Urinary bladder (tissue), 4 donors: ENCODE measurements at places on chromosomes 7 and 10. TPM values are rescaled to one million over a fixed set of nuclear protein-coding genes. Genes with fewer than 3 reads are reported as not detected.

The OPALIN gene
- polyA plus RNA-seq = not detected

DNA sequence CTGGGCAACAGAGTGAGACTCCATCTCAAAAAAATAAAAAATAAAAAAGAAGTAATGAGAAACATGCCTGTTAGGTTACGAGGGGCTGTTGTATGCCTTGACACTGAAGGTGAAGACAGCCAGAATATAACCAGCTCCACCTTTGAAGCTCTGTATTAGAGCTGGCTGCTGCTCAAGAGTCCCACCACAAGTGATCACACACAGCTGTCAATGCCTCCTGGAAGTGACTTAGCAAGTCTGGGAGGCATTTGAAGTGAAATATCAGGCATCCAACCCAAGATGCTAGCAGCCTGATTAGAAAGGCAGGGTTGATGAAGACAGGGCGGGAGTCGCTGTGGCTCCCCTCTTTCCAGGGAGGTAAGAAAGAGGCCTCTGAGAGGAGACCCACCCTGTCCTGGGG lies 34.1 kb upstream of the INPP5F start:
- DNase-seq = no peak

- DNase-seq = no peak
Measured at GRCh38 chr7:135685306-135686084, 23.2 kb downstream of the STMP1 start.

- DNase-seq = no peak
Measured at GRCh38 chr10:52984169-52984568, 211.6 kb upstream of the MBL2 start.

DNA sequence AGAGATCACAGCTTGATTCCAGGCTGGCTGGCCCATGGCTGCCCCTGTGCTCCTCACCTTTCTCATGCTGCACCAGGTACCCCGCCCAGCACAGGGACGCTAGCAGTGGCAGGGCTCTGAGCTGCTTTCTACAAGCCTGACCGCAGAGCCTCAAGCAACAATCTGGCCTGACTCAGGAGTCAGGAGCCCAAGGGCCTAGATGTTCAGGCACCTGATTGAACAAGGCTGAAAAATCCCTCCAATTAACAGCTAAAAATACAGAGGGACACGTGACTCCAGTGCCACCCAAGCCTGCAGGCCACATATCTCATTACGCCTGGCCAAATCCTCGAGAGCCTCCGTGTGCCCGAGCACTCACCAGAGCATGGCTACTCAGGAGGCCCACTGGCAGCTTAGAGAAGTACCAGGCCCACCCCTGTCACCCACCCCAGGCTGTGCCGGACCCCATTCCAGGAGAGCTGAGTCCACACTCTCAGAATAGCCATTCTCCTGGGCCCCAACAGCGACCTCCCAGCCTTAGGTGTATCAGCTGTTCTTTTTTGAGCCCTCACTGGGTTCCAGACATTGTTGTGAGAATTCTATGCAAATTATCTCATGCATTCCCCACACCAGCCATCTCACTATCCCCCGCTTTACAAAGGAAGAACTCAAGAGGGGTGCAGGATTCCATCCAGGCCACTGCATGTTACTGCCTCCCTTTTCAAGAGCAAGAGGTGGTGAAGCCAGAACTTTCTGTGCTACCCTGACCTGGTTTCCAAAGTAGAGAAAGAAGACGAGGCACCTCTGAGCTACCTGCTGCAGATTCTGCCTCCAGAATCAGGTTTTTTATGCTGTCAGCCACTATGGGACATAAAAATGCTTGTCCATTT lies 98.3 kb downstream of the COL13A1 start:
- no peak for DNase-seq

DNA sequence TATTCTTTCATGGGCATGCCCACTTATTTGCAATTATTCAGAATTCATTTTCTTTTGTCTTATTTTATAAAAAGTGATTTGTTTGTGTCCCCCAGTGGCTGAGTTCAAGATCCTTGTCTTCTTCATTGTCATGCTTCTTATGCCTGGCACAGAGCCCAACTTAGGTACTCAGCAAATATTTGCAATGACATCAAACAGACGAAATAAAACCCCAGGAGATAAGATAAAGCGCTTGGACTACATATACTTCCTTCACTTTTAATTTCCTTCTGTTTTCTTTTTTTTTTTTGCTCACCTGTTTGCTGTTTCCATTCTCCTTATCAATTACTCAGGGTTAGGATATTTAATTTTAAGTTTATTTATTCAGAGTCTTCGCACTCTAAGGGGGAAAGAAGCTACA lies 225.0 kb downstream of the SDHAF3 start:
- DNase-seq = no peak

GRCh38 chr10:115937768-115938056 lies 335.3 kb downstream of the GFRA1 start:
- no peak for DNase-seq

- DNase-seq = no peak
Measured at GRCh38 chr10:10294881-10295529, 722.7 kb upstream of the CELF2 start.

DNA sequence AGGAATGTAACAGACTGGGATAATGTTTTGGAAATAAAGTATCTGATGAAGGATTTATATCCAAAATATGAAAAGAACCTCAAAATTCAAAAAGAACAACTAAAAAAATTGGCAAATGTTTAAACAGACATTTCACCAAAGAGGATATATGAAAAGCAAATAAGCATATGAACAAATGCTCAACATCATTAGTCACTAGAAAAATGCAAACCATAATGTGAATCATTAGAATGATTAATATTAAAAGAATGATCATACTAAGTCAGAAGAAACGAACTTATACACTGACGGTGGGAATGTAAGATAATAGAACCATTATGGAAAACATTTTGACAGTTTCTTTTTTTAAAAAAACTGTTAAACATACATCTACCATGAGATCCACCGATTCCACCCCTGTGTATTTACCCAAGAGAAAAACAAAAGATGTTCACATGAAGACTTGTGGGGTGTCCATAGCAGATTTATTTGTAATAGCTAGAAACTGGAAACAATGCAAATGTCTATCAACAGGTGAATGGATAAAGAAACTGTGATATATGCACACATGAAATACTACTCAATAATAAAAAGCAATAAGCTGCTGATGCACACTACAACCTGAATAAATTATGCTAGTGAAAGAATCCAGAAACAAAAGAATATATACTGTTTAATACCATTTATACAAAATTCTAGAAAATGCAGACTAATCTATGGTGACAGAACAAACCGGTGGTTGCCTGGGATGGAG lies 35.7 kb downstream of the PRKG1 start:
- no peak for DNase-seq

The NUTM2D gene
- 2.7 TPM for polyA plus RNA-seq

DNA sequence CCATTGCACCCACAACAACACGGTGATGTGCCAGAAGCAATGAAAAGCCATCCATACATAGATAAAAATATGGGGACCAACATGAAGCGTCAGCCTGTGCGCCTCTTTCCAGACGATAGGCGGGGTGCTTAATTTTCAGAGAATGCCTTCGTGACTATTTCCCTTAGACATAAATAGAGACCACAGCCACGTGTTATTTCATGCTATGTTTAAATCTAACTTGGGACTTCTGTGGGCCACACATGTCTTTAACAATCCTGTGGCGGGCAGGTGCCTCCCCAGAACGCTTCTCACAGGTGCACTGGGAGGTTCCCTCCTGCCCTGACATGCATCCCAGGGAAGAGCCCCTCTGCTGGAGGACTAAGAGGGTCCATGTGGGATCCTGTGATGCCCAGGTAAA lies 259.7 kb downstream of the ADARB2 start:
- DNase-seq = no peak
